ENCODE measurements at places on chromosomes 5 and 9. TPM values are rescaled to one million over a fixed set of nuclear protein-coding genes. Genes with fewer than 3 reads are reported as not detected.

Gene TMEM171
- not detected for total RNA-seq

- no peak overlapping the region for H3K4me3 ChIP-seq
- no peak overlapping the region for H3K27ac ChIP-seq
- no peaks in the 10 kb centered on the region for H3K36me3 ChIP-seq
- DNase-seq, result no peak
- H3K27me3 ChIP-seq, result no peaks in the 10 kb centered on the region
Measured at GRCh38 chr5:20286512-20286911, 298.5 kb upstream of the CDH18 start.

- H3K27ac ChIP-seq, result peak overlapping the region; percentile 95
- no peak for DNase-seq
- H3K4me3 ChIP-seq, result peak overlapping the region; percentile 90
- peaks cover 59% of the 10 kb centered on the region for H3K4me1 ChIP-seq
- H3K27me3 ChIP-seq, result no peaks in the 10 kb centered on the region
- H3K36me3 ChIP-seq, result peaks cover 48% of the 10 kb centered on the region
Measured at GRCh38 chr9:124871156-124871561, 9.2 kb downstream of the ARPC5L start.

DNA sequence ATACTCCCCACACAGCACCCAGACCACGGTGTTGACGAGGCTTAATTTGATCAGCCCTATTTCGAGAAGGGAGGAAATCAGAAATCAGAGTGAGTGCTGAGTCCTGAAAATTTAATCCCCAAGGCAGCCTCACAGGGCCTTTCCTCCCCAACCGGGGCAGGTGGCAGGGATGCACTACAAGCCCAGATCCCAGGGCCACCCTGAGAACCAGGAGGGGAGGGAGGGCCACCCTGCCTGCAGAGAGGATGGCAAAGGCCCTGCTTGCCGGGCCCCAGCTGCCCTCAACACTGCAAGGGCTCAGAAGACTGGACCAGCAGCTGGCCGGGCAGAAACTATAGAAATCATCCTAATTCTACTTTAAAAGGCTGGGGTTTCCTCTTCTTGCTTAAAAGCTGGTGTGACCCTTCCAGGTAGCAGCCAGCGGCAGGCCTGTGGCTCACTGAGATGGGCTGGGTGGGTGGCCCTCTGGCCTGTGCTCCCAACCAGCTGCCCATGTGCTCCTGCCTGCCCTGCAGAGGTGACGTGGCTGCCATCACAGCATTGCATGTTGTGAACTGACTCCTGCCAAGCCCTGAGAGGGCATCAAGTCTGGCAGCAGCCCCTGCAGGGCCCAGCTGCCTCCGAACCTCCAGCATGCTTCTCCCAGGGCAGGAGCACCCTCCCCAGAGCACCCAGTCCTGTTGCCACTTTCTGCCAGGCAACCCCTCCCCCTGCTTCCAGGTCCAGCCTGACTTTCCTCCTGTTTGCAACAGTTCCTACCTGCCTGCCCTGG, 122.8 kb downstream of the ADAMTS2 start:
- H3K4me3 ChIP-seq, result no peak overlapping the region
- H3K27ac ChIP-seq, result no peak overlapping the region
- no peak for DNase-seq
- H3K36me3 ChIP-seq, result no peaks in the 10 kb centered on the region
- no peaks in the 10 kb centered on the region for H3K4me1 ChIP-seq

DNA sequence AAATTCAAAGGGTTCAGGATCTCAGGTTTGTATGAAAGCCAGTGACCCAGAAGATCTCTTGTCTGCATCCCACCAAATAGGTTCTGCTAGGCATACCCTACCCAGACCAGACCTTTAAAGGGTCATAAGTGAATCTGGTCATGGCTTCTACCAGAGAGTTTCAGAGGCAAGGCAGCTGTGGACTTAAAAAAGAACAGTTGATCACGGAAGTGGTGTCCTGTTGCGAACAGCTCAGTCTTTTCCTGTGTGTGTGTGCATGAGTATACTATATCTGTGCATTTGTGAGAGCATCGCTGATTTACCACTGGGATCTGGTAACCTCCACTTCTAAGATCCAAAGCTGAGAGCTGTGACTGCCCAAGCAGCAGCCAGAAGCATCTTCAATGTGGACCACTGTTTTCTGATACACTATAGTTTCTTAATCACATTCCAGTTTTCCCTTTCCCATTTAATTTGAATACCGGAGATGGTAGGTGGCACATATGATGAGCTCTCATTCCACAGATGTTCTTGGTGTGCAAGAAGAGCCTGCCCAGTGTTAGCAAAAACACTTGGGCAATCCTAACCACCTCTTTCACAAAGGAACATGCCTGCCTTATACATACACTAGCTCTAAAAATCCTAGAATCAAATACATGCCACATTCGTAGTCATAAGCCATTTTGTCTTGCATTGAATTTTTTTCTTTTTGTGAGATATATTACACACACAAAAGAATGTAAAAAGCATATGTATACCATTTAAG, 36.2 kb upstream of the OR2S2 start:
- H3K27ac ChIP-seq, result no peak overlapping the region
- no peaks in the 10 kb centered on the region for H3K4me1 ChIP-seq
- no peaks in the 10 kb centered on the region for H3K36me3 ChIP-seq
- H3K4me3 ChIP-seq, result no peak overlapping the region
- no peak for DNase-seq

GRCh38 chr9:82082563-82082962, 94.0 kb downstream of the SPATA31D1 start:
- no peak for DNase-seq
- no peaks in the 10 kb centered on the region for H3K4me1 ChIP-seq
- no peaks in the 10 kb centered on the region for H3K27me3 ChIP-seq
- no peaks in the 10 kb centered on the region for H3K36me3 ChIP-seq
- no peak overlapping the region for H3K27ac ChIP-seq

Gene KIF12
- not detected for total RNA-seq

Data from activated CD4-positive, alpha-beta T cell treated with anti-CD3 and anti-CD28 coated beads, Interleukin-2, amount 10 ng/mL, durations not matched to agents 7 days and 5 days (primary cell).